ENCODE measurements at places on chromosomes 13 and 19.

- DNase-seq: no peak
These were observed 619.6 kb downstream of the KCTD12 start for GRCh38 chr13:76266561-76266960.

DNA sequence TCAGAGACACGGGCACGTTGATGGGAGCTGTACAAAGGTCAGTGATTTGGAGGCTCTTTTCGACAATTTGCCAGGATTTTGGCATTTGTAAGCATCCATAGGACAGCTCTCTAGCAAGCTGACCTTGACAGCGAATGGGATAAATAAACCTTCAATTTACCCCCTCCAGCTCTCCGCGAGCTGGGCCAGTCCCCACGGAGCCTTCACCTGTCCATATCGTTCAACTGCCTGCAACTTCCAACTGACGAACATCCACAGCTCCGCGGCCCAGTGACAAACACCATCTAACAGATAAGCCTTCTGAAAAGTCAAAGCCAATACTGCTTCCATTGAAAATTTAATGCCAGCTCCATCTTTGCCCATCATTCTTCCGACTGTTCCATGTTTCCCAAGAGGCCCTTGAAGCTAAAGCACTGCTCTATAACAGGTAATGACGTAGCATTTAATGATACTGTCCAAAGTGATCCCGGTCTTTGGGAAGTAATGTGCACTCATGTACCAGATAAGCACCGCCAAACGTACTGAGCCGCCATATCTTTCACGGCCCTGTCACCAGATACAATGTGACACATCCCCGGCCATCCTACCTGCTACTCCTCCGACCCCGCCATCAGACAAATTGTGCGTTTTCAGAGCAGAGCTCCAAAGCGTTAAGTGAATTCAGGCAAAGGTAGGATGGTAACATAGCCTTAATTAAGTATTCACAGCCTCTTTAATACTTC lies 365.3 kb upstream of the ZNF507 start:
- DNase-seq: no peak

- no peak for DNase-seq
These were observed 37.1 kb downstream of the MLLT1 start for GRCh38 chr19:6242677-6243076.

DNA sequence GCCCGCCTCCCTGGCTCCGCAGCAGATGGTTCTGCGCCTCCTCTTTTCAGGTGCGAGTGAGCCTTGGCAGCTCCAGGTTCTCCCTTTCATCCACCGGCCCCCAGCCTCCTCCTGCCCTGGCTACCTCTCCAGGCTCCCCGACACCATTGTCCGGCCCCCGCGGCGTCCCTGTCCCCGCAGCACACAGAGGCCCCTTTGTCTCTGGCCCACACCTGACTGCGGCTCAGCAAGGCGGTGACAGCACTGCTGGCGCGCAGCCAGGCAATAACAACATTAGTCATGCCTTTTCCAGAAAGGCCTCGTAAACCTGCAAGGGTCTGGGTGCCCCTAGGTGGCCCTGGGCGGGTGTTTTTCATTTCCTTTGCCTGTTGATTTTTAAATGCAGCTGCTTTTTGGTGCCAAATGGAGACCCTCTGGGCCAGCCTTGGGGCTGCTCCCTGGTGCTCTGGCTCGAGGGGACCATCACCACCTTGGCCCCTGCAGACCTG lies 73.2 kb upstream of the MEDAG start:
- no peak for DNase-seq

GRCh38 chr13:64704121-64704649 lies 2526.0 kb downstream of the PCDH9 start:
- DNase-seq: no peak

DNA sequence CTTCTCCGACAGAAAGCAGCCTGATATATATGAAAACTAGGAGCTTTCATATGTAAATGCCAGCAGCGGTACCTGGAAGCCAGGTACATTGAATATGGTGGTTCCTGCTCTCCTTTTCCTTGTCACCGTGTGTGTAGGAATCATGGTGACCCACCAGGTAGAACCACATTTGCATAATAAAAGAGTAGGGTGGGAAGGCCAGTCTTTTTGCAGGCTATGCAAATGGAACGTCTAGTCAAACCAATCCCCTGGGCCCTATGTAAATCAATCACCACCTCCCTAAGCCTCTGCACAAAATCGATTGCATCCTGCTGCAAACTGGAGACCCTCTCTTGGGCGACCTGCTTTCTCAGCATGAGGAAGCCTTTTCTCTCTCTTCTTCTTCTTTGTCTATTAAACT lies 22.2 kb upstream of the ZNF181 start:
- no peak for DNase-seq

- peak; percentile 72 for DNase-seq
These were observed 6.6 kb downstream of the ZBTB7A start for GRCh38 chr19:4059891-4060620.

Measured in suppressor macrophage (primary cell).